ENCODE measurements at places on chromosomes 4 and X.

- DNase-seq: no peak
Measured at GRCh38 chrX:100863326-100863864, 10.8 kb downstream of the NOX1 start.

GRCh38 chr4:168259096-168259495, 59.5 kb downstream of the DDX60 start:
- DNase-seq: no peak

DNA sequence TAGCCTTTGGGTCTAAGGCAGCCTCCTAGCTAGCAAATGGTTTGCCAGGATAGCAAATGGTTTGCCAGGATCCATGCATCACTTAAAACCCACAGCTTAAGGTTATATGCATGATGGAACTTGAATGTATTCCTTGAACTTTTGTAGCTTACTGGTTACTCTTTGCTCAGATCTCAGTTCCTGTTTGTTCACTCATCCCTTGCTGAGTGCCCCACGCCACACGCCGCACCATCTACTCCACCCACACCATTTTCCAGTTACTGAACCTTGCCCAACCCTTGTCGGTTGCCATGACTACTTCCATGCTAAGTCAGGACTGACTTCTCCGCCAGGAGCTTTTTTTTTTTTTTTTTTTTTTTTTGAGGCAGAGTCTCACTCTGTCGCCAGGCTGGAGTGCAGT, 29.5 kb upstream of the XIAP start:
- no peak for DNase-seq

DNA sequence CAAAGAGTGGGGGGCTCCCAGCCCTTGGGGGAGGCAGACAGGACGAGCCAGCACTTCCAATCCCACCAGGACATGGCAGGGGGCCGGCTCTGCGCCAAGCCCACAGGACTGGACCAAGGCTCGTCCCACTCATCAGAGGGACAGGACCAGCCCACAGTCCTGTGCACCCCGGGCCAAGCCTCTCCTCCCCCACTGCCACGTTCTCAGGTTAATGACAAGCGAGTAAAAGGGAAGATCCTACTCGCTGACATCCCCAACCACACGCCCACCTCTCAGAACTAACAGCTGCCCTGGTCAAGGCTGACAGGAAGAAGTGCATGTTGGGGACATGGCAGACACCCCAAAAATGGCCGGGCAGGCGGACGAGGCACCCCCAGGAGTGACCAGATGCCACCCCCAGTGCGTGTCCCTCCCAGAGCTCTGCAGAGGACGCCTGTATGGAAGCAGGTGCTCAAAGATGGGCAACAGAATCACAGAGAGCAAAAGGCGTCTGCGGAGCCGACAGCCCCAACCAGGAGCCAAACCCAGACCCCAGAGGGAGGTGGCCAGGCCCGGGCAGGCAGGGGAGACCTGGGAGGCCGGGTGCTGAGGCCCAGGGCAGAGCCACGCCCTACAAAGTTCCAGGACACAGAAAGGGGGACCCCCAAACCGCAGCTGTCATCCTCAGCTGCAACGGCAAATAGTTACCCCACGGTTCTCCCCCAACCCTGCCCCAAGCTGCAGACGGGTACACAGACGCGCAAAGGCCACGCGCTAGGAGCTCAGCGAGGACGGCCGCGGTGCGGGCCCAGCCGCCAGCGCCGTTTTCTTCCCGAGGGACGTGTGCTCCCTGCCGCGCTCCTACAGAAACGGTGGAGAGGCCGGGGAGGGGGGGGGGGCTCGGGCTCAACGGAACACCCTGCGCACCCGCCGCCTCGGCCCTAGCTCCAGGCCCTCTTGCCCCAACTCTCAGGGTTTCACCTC, 1.7 kb downstream of the CTBP1 start:
- peak; percentile 16 for DNase-seq

DNA sequence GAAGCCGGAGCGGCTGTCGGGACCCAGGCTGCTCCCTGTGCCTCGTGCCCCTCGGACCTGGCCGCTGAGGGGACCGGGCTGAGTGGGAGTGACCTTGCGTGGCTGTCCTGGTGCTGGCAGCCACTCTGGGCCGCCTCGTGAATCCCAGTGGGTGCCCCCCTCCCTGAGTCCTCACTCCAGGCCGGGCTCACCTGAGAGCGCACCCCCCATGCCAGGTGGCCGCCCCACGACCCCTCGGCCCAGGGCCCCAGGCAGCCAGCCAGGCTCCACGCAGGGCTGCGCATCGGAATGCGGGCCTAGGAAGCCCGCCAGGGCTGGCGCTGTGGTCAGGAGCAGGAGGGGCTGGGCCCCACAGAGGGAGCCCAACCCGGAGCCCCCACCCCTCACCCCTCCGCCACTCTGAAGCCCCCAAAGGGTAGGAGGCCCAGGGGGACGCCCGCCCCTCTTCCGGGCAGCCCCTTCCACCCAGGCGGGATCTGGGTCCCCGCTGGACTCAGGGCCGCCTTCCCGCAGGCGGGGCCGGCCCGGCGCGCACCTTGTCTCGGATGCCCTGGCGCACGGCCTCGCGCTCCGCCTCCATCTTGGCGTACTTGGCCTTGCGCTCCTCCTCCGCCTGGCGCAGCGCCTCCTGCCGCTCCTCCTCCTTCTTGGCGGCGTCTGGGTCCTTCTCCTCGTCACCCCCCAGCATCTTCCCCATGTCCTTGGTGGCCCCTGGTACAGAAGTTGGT, 33.9 kb downstream of the CPLX1 start:
- DNase-seq: peak; percentile 57

- no peak for DNase-seq
Measured at GRCh38 chrX:16186380-16187007, 19.2 kb downstream of the MAGEB17 start.

DNA sequence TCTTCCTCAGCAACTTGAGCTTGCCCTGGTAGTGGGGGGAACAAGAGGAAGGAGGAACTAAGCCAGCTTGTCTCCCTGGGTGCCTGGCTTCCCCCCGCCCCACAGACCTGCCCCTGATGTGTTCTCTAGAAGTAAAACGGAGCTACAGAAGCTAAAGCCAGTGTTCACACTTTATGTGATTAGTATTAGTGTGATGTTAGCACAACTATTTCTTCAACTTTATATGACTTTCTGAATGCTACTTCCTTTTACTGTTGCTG, 10.7 kb downstream of the RGS12 start:
- no peak for DNase-seq

- DNase-seq: no peak
Measured at GRCh38 chr4:98620087-98620784, 38.2 kb downstream of the TSPAN5 start.

DNA sequence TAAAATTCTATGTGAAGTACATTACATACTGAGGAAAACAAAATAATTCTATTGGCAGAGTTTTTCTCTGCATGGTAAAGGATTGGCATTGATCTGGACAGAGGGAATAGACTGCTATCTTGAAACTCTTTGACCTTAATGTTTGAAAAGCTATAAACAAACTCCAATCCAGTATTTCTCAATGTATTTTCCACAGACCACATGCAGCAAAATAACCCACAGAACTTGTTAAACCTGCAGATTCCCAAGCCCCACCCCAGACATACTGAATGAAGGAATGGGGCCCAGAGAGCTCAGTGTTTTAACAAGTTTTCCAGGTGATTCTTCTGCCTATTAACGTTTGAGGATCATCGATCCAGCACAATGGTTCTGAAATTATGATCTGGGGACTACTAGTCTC, 15.7 kb downstream of the RNF128 start:
- DNase-seq: no peak

DNA sequence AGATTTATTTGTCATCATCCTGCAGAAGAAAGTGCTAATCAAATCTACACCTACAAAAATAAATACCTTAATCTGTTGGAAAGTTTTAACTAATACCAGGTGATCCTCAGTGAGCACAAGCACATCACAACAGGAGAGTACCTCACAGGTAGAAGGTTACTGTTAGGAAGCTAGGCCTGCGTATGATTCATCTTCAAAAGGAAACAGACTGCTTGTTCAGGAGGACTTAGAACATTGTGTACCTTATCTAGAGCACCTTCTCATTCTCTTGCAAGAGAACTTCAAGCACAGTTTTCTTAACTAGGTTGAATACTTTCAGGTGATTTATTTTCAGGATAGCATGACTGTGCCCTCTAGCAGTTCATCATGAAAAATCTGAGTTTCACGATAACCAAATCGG, 54.2 kb downstream of the MND1 start:
- DNase-seq: peak; percentile 7

DNA sequence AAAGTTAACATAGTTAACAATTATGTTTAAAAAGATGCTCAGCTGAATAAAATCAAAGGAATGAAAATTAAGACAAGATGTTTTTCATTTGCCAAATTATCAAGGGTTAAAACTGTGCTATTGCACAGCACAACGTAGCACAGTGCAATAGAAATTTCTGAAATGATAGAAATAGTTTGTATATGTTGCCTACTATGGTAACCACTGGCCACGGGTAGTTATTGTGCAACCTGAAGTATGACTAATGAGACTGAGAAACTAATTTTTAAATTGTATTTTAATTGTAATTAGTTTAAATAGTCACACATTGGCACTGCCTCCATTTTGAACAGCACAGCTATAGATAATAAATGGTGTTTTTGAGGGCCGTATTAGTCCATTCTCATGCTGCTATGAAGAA, 343.1 kb upstream of the FAM241A start:
- DNase-seq: no peak

DNA sequence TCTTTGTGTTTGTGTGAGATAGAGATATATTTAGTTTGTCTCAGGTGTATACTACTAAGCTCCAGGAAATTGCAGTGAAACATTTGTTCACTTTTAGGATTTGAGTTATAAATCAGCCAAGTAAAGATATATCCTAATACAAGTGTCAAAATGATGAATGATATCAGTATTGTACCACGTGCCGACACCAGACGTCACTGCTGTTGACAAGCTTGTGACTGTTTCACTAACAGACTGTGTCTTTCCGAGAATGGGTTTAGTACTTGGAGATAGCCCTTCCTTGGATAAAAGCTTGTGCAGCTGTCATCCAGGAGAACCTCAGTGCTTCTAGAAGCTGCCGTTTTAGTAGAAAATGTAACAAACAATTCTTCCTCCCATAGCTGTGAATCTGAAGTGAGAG, 343.3 kb downstream of the FBXO8 start:
- no peak for DNase-seq
